Body of pancreas (tissue), 4 donors: ENCODE measurements at places on chromosomes 11 and 22.

- H3K36me3 ChIP-seq: no peaks in the 10 kb centered on the region
- peak; percentile 10 for DNase-seq
- no peak overlapping the region for H3K27ac ChIP-seq
- H3K27me3 ChIP-seq: no peaks in the 10 kb centered on the region
Measured at GRCh38 chr11:1296287-1296686, 13.1 kb downstream of the TOLLIP start.

- H3K27me3 ChIP-seq: no peaks in the 10 kb centered on the region
- no peak overlapping the region for H3K27ac ChIP-seq
Measured at GRCh38 chr11:77287615-77288273, 13.7 kb downstream of the GDPD4 start.

DNA sequence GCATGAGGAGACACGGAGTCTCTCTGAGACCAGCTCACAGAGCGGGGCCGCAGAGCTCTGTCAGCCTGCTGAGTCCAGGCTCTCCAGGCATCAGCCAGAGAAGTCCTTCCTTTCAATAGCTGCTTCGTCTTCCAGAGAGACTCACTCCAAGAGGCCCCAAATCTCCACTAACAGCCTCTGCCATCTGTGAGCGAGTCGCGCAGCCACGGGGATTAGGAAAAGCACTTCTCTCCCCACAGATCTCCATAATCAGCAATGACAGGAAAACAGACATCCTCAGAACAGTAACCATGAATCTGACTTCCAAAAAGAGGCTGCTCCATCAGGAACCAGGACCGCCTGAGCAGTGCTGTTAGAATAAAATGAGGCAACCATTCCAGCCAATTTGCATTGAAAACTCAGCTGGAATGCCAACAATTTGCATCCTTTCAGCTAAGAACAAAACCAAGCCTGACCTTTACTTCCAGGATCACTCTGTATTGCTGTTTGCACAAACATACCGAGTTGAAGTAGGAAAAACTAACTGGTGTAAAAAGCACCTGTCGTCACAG is 65.4 kb downstream of the SMCO4 start:
- H3K4me3 ChIP-seq: no peak overlapping the region
- H3K4me1 ChIP-seq: peaks cover 9% of the 10 kb centered on the region

DNA sequence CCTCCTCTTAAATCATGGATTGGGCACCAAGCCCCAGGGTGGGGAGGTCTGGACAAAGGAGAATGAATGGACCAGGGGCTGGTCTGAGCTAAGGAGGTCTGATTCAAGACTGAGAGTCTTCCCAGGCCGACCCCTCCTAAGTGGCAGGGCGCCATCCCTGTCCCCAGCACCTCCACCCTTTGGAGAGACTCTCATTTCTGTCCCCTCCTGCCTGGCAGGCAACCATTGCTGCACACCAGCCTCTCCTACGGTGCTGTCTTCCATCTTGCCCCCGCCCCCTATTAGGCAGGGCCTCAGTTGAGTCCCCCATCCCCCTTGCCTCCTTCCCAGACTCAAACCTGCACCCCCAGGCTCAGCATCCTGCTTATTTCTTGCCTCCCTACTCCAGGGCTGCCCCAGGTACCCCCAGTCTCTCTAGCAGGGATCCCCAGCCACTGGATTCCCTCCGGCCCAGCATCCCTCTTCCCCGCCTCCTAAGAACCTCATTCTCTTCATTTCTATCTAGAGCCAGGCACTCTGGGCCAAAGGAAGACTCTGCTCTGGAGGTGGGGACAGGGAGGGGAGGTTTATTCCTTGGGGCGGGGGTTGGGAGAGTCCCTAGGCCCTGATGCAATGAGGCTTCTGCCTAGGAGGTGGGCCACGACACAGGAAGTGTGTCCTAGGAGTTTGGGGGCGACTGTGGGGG is 1.7 kb upstream of the RCOR2 start:
- DNase-seq: no peak
- H3K36me3 ChIP-seq: no peaks in the 10 kb centered on the region
- H3K27me3 ChIP-seq: no peaks in the 10 kb centered on the region
- H3K4me3 ChIP-seq: no peak overlapping the region
- peaks cover 52% of the 10 kb centered on the region for H3K4me1 ChIP-seq

- H3K4me1 ChIP-seq: peaks cover 50% of the 10 kb centered on the region
- H3K27me3 ChIP-seq: peaks cover 25% of the 10 kb centered on the region
- DNase-seq: no peak
- no peak overlapping the region for H3K4me3 ChIP-seq
- H3K27ac ChIP-seq: no peak overlapping the region
Measured at GRCh38 chr22:20434264-20434751, 3.3 kb downstream of the SCARF2 start.

DNA sequence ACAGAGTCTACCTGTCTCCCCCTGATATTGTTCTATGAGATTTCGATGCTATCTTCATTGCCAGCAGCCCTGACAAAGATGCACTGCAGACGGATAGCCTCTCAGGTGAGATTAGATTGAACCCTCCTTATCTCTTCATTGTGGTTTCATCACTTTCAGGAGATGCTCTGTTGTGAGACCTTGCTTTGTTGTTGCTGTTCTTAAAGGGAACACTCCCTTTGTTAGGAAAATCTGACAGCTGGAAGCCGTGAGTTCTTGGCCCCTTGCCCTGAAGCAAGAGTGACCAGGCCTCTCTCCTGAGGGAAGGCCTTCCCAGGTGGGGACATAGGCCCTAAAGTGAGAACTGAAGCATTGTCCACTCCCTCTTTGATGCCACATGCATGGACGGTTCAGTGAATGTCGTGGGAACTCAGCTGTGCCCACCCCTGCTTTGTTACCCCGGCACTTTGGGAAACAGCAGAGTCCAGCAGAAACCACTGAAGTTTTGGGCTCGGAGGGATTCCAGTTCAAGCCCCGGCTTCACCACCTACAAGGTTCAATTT is 976.1 kb downstream of the TBC1D22A start:
- no peak overlapping the region for H3K4me3 ChIP-seq
- no peaks in the 10 kb centered on the region for H3K4me1 ChIP-seq
- H3K27me3 ChIP-seq: no peaks in the 10 kb centered on the region

DNA sequence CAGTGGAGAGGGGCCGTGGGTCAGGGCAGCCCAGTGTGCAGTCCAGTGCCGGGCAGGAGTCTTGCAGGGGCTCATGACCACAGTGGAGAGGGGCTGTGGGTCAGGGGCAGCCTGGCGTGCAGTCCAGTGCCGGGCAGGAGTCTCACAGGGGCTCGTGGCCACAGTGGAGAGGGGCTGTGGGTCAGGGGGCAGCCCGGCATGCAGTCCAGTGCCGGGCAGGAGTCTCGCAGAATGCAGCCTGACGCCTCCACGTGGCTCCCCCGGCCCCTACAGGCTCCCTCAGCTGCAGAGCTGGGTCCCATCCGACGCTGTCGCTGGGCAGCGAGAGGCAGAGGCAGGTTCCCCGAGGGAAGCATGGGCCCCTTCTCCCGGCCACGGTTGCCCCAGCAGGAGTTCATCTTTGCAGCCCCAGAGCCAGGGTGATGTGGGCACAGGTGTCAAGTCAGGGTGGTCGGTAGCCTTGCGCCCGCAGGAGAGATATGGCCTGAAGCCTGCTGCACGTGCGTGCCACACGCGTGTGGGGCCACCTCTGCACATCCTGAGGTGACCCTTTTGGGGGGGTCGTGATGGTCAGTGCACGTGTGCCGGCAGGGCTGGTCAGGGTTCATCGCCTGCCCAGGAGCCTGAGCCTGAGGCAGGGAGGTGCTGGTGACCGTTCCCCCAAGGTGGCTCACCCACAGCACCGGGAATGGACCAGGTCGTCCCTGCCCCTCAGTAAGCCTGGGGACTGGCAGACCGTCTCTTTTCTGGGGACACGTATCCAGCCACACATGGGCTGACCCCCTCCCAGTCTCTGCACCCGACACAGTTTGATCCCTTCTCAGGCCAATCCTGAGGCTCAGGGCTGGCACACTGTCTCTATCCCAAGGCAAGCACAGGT is 2.9 kb downstream of the IFITM5 start:
- DNase-seq: peak; percentile 7
- H3K4me3 ChIP-seq: no peak overlapping the region
- H3K27ac ChIP-seq: peak overlapping the region; percentile 37
- peaks cover 85% of the 10 kb centered on the region for H3K4me1 ChIP-seq
- H3K36me3 ChIP-seq: peaks cover 3% of the 10 kb centered on the region

- peak overlapping the region; percentile 10 for H3K27ac ChIP-seq
- no peak for DNase-seq
- H3K4me3 ChIP-seq: no peak overlapping the region
- no peaks in the 10 kb centered on the region for H3K27me3 ChIP-seq
- no peaks in the 10 kb centered on the region for H3K36me3 ChIP-seq
Measured at GRCh38 chr11:121071846-121072450, 29.1 kb upstream of the TECTA start.

DNA sequence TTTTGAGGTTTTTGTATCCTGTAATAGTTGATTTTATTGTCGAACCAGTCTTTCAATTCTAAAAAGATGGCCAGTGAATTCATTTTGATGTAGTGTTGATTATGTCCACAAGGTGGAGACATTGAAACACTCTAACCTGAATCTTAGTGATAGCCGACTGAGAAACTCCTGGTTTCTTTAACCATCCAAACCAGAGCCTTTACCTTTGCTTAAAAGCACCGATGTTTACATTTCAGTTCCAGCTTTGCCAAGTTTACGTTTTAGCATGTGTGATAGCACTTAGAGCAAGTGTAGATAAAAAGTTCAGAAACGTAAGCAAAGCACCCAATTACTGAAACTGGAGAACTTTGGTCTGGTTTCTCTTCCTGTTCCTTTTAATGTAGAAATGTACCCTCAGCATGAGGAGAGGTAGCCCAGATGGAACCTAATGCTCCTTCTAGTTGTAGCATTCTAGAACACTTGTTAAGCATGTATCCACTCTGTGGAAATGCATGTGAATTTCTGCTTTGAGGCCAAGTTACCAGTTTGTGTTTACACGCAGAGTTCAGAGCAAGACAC is 208.6 kb downstream of the DBX1 start:
- H3K27ac ChIP-seq: peak overlapping the region; percentile 53
- peaks cover 6% of the 10 kb centered on the region for H3K36me3 ChIP-seq
- H3K4me1 ChIP-seq: peaks cover 46% of the 10 kb centered on the region
- no peak for DNase-seq
- H3K4me3 ChIP-seq: no peak overlapping the region

DNA sequence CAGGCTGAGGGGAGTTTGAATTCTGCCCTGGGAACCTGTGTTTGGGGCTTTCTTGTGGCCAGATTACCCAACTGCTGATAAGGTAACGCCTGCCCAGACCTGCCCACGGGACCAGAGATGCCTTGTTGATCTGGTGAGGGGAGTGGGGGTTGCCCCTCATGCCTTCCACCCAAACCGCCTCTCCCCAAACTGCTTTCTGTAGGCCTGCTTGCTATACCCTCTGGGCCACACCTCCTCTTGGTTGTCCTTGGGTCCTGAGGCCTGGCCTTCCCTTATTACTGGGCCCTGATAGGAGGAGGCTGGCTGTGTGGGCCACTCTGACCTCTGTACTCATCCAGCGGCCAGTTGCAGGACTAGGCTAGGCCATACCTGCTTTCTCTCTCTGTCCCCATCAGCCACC is 3.4 kb downstream of the P2RY2 start:
- H3K36me3 ChIP-seq: no peaks in the 10 kb centered on the region
- H3K4me3 ChIP-seq: no peak overlapping the region
- no peak for DNase-seq

DNA sequence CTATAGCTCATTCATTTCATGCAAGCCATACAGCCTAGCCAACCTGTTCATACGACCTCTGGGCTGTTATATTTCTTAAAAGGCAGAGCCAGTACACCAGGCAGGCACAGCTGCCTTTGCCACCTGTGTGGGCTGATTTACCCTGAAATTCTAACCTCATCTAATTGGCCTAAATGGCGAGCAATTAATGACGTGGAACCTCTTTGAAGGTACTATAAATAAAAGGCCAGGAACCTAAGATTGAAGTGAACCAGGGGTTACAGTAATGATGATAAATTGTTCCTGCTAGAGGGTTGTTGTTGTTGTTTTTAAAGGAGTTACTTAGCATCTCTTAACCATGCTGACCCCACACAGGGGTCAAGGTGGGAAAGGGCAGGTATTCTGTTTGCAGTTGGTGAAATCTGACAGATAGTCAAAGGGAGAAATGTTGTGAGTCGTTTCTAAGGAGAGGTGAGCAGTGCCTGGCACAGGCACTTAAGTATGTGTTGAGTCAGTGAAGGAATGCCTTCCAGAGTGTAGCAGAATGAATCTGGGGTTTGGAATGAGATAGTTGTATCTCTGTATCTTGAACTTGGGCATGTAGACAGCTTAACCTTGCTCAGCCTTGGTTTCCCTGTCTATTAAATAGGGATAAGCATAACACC is 213.5 kb upstream of the NAV2 start:
- no peaks in the 10 kb centered on the region for H3K27me3 ChIP-seq
- H3K27ac ChIP-seq: no peak overlapping the region
- H3K4me3 ChIP-seq: no peak overlapping the region
- H3K4me1 ChIP-seq: no peaks in the 10 kb centered on the region
- H3K36me3 ChIP-seq: no peaks in the 10 kb centered on the region

DNA sequence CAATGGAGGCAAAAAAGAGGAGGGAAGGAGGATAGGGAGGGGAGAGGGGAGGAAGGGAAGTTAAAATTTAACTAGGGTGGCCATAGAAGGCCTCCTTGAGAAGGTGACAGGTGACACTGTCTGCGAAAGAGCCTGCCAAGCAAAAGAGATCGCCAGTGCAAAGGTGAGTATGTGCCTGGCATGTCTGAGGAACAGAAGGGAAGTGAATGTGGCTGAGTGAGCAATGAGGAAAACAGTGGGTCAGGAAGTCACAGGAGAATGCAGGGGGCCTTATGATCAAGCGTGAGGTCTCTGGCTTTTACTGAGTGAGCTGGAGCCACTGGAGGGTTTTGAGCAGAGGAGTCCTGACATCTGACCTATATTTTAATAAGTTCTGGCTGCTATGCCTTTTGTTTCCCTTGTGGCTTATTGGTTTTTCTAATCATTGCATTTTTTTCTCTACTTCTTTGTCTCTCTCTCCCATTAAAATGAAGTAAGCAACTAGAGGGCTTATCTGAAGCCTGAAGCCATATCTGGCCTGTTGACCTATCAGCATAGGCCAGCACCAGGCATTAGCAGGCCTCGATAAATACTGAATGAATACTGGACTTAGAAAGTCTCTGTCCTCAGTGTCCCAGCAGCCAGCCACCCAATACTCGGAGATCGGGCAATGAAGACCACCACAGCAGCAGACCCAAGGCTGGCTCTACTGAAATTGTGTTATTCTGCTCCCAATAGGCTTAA is 5.6 kb downstream of the AP1B1 start:
- H3K4me3 ChIP-seq: no peak overlapping the region
- peak overlapping the region; percentile 95 for H3K27ac ChIP-seq
- peaks cover 100% of the 10 kb centered on the region for H3K4me1 ChIP-seq
- H3K27me3 ChIP-seq: no peaks in the 10 kb centered on the region

DNA sequence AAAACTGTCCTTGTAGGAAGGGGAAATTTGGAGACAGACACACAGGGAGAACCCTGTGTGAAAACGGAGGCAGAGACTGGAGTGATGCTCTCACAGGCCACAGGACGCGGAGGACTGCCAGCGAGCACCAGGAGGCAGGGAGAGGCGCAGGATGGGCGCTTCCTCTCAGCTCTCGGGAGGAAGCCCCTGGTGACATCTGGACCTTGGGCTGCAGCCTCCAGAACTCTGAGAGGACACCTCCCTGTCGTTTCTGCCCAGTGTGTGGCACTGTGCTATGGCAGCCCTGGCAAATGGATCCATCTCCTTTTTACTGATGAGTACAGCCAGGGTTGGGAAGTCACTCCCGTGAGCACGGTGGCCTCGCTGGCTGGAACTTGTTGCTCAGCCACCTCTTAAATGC is 73.9 kb downstream of the LRRC32 start:
- H3K27ac ChIP-seq: no peak overlapping the region
- H3K4me1 ChIP-seq: no peaks in the 10 kb centered on the region
- no peaks in the 10 kb centered on the region for H3K36me3 ChIP-seq
